ENCODE measurements at places on chromosomes 5 and 9.

- DNase-seq = no peak
Measured at GRCh38 chr5:123289210-123289609, 134.0 kb downstream of the CEP120 start.

DNA sequence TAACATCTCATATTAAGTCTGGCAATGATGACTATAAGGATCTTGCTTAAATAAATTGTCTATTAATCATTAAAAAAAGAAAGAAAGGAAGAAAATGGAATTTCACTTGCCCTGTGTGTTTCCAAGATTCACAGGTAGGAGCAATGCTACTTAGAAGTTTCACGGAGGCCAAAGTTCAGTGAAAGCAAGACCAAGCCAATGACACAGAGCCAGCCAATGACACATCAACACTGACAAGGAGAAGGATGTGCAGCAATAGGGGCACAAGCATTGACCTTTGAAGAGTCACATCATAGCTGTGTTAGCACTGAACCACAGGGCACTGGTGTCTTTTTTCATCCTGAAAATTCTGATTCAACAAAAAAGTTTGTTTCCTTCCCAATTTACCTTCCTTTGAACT, 364.3 kb downstream of the PDE4D start:
- DNase-seq = no peak

- DNase-seq = no peak
Measured at GRCh38 chr9:136229096-136230065, 16.2 kb downstream of the QSOX2 start.

GRCh38 chr5:127988146-127988760, 95.3 kb upstream of the SLC12A2 start:
- DNase-seq = no peak

DNA sequence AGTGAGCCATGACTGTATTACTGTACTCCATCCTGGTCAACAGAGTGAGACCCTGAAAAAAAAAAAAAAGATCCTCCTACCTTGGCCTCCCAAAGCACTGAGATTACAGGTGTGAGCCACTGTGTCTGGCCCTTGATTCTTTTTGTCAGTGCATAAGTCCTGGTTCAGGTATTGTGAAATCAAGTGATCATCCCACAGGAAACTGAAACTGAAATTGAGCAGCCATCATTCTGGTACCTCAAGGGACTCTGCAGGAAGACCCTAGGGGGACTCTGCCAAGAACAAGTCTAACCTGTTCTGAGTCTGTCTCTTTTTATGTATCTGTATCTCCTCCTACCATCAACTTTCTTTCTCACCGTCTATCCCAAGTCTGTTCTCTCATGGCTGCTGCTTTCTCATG, 1.9 kb upstream of the DCAF10 start:
- no peak for DNase-seq

- DNase-seq = no peak
Measured at GRCh38 chr9:34206561-34206960, 27.7 kb downstream of the UBAP1 start.

DNA sequence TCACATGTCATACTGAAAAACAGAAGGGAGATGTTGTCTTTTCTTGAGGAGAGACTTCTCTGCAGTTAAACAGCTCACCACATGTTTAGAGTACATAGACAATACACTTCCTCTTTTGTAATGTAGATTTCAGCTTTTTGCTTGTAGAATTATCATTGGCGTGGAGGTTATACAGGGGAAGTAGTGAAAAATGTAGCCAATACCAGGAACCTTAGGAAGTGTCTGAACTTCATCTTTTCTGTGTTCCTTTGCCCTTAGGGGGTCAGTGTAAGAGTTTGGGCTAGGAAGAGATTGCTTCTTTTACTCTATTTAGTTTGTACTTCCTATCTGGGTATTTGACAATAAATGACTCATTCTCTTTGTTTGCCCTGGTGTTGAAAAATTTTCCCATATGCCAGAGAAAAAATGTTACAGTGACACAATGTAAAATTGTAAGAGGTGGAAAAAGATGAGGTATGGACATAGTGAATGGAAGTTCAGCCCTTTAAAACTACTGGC, 21.0 kb upstream of the CDKN2B start:
- no peak for DNase-seq

GRCh38 chr5:98844865-98845264, 71.4 kb downstream of the RGMB start:
- no peak for DNase-seq

All from putamen (tissue), 1 donor.